ENCODE measurements at places on chromosomes 5 and 9. TPM values are rescaled to one million over a fixed set of nuclear protein-coding genes. Genes with fewer than 3 reads are reported as not detected.

DNA sequence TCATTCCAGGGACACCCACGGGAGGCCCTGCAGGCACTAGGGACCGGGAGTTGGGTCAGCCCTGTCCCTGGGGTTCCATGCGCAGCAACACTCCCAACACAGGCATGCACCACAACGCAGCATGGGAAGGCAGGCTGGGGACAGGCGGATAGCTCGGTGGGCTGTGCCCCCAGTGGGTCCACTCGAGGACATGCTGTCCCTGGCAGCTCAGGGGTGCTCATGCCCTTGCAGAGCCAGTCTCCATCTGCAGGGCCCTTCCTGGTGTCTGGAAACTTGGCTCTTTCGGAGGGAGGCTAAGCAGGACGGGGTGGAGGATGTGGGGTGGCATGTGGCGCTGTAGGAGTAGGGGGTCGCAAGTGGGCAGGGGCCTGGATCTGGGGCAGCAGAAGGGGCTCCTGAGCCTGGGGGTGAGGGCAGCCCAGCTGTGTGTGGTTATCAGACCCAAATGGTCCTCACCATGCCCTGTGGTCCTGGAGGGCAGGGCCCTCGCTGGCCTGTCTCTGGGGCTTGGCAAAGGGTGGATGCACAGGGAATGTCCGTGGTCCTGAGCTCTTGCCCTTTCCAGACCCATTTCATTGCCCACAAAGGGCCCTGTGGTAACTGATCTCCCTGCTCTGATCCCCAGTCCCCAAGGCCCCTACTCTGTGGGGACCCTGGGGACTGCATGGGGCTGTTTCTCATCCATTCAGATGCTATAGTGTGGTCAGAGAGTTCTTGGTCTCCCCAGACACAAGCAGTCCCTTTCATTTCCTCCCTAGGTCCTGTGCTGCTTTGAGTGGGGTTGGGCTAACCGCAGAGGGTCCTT is 90.3 kb upstream of the PHYKPL start:
- no peak for DNase-seq

Gene IL7R
- 21.6 TPM for total RNA-seq

- DNase-seq: no peak
Measured at GRCh38 chr9:37989701-37990100, 79.3 kb downstream of the SHB start.

DNA sequence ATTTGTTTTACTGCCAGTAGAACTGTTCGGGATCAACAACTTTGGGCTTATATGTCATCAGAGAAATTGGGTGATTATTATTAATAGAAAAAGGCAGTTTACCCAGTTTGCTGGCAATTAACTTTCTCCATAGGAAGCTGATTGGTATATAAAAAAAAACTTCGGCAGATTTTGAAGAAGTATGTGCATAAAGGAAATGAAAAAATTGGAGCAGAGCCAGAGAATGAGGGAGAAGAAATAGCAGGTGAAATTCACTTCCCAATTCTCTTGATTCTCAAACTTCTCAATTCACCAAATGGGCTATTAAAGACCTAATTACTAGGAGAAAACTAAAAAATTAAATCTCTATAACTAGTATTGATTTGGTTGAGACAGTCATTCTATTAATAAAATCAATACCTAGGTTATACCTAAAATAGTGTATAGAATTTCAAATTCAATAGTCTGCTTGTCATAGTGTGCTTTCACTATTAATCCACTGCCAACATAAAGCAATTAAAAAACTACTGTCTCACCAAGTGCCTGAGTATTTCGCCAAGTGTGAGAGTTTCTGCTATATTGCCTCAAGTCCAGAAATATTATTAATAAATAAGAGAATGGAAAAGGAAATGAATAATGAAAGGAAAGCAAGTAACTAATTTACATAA is 47.5 kb downstream of the STX17 start:
- DNase-seq: no peak

DNA sequence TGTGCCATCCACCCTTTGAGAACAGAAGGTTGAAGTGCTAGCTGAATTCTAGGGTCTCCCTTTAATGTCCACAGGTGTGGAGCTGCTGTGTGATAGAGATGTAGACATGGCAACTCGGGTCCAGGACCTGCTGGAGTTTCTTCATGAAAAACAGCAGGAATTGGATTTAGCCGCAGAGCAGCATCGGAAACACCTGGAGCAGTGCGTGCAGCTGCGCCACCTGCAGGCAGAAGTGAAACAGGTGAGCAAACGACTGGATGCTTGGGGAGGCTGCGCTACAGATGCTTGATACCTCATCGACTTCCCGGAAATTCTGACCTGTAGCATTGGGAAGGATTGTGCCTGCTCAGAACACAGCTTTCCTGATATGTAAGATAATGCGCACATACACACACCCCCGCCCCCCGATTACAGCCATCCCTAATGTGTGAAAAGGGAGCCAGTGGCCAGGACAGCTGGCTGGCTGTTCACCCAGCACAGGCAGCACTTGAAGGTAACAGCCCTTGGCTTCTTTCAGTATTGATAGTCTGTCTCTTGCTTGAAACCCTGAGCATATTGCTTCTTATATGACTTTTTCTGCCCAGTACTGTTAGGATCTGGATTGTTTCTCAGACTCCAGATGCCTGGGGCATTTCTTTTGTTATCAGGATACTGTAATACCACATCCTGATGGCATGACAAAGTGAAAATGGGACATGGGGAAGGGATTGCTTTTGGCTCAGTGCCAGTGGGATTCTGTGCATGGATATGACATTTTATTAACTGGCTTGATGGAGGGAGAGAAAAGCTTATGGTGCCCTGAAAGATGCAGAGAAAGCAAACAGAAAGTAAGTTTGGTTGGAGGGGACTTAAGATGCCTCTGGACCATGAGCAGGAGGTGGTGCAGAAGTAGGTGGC is 216.8 kb upstream of the OTULINL start:
- DNase-seq: no peak

Gene MOB3B
- 0.11 TPM for total RNA-seq

Gene CDX1
- total RNA-seq: not detected

- no peak for DNase-seq
Measured at GRCh38 chr9:21828853-21829410, 26.5 kb downstream of the MTAP start.

DNA sequence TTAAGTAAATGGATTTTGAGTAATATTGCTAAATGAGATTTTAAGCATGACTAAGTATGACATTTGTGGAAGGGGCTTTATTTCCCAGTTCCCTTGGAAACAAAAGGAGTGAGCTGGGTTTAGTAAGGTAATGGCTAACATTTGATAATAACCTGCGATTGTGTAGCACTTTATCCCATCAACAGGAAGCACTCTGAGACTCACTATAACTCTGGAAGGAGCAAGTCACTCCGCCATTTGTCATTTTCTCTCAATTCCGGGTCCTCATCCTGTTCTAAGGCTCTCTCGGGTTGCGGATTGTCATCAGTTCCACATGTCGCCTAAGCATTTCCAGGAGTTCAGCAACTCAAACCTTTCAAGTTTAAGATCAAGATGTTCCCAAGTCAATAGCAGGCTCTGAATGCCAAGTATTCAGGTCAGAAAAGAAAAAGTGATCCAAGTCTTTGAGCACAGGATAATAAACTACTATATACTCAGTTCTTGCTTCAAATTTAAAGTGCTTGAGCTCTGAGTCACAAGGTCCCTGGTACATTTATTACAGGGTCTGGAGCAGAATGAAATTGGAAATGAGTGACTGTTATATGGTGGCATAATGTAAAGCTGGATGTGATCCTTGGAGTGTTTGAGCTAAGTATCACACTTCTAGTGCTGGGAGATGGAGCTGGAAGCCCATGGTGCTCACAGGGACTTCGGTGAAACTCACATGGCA is 39.3 kb downstream of the CAPSL start:
- no peak for DNase-seq

DNA sequence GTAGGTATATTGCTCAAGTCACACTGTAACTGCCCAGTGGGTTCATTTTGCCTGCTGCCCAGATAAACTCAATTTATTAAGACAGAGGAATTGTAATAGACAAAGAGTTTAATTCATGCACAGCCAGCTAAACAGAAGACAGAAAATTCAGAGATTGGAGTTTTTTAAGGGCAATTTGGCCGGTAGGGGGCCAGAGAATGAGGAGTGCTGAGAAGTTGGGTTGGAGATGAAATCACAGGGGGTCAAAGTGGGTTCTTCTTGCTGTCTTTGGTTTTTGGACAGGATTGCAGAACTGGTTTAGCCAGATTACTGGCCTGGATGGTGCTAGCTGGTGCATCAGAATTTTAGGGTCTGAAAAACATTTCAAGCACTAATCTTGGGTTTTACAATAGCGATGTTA is 20.7 kb upstream of the IL33 start:
- no peak for DNase-seq

Gene OTULINL
- total RNA-seq: 10.7 TPM

- peak; percentile 51 for DNase-seq
Measured at GRCh38 chr9:135592331-135592590, 30.7 kb downstream of the PAEP start.

Gene WDR31
- total RNA-seq: 0.83 TPM

DNA sequence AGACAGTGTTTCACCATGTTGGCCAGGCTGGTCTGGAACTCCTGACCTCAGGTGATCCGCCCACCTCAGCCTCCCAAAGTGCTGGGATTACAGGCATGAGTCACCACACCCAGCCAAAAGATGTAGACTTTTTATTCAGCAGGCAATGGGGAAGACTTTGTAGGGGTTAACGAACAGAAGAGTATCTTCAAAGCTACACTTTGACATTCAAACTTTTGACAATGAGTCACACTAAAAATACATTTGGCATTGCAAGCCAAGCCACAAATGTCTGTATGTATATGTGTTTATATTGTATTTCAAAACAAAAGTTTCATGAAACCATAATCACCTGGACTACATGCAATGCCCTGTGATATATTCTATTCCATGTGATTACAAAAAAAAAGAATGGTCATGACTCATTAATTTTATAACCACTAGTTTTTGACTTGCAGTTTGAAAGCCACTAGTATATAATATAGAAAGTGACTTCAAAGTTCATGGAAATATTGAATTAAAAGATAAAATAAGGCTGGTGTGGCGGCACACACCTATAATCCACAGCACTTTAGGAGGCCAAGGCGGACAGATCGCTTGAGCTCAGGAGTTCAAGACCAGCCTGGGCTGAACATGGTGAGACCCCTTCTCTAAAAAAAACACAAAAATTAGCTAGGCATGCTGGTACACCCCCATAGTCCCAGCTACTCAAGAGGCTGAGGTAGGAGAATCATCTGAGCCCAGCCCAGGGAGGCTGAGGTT is 8.3 kb downstream of the DIMT1 start:
- no peak for DNase-seq

DNA sequence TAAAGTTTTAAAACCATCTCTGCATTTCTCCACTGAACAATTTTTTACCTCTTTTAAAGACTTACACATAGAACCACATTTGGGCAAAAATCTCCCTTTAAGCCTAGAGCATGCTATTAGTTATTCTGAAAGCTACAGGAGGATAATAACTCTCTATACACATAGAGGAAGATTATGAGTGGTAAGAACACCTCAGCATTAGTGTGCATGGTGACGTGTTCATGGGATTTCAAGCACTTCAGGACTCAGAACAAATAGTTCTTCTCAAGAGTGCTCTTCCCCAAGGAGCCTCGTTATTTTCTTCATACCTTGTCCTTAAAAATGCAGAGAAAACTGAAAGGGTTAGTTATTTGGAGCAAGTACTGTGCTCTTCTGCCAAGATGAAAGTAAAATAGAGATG is 256.9 kb upstream of the TUSC1 start:
- DNase-seq: no peak

DNA sequence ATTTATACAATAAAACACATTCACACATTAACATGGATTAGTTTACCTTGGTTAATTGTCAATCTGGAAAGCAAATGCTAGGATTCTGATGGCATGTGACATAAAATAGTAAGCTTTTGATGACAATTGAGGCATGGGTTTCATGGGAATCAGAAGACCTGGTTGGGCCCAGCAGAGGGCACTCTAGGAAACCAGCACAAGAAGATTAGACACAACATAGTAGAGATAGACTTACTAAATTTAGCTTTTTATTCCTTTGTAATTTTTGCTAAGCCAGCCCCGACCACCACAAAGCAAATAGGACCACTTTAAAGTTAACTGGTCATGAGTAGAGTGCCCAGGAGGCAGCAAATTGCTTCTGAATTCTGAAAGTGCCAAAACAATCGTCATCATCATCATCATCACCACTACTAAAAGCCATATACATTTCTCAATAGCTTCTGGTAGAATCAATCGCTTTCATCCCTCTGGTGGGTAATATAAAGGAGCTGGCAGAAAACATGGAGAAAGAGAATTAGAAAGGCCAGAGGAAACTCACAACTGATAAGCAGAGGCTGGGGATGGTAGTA is 163.2 kb downstream of the ARRDC3 start:
- no peak for DNase-seq

Gene UBAC1
- total RNA-seq: 42.4 TPM

Gene SOX30
- not detected for total RNA-seq

- DNase-seq: no peak
Measured at GRCh38 chr9:114883709-114884108, 46.7 kb downstream of the TNFSF8 start.

- no peak for DNase-seq
Measured at GRCh38 chr9:86624630-86625029, 270.4 kb upstream of the TUT7 start.

GRCh38 chr9:74887981-74888370 is 255 bp upstream of the TRPM6 start:
- DNase-seq: no peak

GRCh38 chr5:67673618-67674017 is 477.0 kb upstream of the CD180 start:
- no peak for DNase-seq

- no peak for DNase-seq
Measured at GRCh38 chr9:128899566-128900322, 17.8 kb downstream of the LRRC8A start.

DNA sequence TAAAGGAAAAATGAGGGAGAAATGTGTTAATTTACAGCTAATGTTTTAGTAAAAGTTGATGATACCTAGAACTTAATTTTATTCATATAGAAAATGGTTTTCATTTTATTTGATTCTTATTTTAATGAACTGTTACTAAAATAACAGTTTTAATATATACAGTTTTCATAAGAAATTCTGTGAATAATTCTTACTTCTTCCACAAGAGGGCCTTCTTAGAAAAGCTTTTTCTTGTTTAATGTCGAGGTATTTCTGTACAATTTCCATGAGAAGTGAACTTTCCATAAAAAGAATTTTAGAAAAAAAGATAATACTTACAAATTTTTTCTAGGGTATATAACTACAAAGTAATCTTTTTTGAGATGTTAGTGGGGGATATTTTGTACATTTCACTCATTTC is 73.9 kb downstream of the KLF9 start:
- no peak for DNase-seq

- no peak for DNase-seq
Measured at GRCh38 chr9:115883467-115884329, 269.9 kb upstream of the PAPPA start.

- DNase-seq: no peak
Measured at GRCh38 chr5:103427326-103427725, 135.3 kb downstream of the NUDT12 start.
